ENCODE measurements at places on chromosomes 12 and 14.

- DNase-seq = no peak
Observed at GRCh38 chr12:6959058-6959804, 8.1 kb downstream of the PTPN6 start.

DNA sequence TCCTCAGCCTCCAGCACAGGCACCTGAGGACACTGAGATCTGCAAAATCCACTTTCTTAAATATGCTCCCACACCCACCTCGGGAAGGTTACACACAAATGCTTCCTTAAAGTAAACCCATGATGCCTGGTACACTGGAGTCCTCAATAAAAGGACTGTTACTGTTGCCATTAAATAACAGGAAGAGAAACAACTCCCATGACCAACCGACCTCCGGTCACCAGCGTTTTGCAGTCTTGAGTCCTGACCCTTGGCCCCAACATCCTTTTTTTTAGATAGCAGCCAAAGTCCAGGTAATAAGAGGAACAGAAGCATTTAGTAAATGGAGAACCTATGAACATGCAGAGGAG lies 42.4 kb downstream of the ITPK1 start:
- no peak for DNase-seq

- DNase-seq = no peak
Observed at GRCh38 chr12:107404981-107405380, 280.6 kb upstream of the PWP1 start.

GRCh38 chr14:96584199-96584906 lies 82.2 kb downstream of the PAPOLA start:
- no peak for DNase-seq

- DNase-seq = no peak
Observed at GRCh38 chr14:90455100-90455571, 58.3 kb downstream of the CALM1 start.

DNA sequence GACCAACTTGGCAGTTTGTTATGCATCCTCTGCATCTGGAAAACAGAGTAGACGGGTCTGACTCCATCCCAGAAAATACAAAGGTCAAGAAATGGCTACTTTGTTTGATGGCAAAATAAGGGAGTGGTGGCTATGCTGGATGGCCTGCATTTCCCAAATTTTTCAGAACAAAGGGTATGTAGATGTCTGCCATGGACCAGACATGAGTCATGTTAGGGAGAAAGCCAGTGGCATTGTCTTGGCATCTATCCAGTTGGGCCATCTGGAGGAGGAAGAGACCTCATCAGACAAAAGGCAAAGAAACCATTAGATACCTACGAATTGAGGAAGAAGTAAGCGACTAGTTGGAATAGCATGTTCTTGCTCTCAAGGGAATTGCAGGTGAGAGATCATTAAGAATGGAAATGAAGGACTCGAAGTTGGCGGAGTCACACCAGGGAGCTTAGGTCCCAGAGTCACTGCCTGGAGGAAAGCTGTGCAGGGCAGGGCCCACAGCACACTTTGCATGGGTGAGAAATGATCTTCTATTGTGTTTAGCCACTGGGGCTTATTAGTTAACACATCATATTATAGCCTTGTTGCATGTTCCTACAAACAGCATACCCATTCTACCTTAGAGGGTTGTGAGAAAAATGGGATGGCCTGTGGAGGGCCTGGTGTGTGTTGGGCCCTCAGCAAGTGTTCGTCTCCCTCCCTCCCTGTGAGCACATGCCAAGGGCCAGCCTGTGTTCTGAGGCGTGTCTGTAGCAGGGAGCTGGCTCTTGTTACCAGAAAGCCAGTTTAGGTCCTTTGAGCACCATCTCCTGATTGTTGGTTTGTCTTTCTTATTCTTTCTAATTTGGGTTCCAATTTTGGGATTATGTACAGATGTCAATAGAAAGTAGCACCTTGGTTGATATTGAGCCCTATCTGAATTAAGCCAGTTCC lies 119.4 kb downstream of the KTN1 start:
- DNase-seq = no peak

- DNase-seq = no peak
Observed at GRCh38 chr12:123530668-123531067, 2.9 kb downstream of the RILPL1 start.

DNA sequence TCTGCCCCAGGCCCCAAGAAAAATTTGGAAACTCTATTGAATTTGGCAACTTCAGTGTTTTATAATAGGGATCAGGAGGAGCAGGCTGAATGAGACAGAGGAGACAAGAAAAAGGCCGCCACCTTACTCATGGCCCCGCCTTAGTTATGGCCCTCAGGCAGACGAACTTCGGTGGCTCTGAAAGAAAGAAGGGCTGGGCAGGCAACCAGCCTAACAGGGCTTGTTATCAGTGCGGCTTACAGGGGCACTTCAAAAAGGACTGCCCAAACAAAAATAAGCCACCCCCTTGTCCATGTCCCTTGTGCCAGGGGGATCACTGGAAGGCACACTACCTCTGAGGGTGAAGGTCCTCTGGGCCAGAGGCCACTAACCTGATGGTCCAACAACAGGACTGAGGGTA lies 146.3 kb upstream of the ATF7IP start:
- DNase-seq = no peak

DNA sequence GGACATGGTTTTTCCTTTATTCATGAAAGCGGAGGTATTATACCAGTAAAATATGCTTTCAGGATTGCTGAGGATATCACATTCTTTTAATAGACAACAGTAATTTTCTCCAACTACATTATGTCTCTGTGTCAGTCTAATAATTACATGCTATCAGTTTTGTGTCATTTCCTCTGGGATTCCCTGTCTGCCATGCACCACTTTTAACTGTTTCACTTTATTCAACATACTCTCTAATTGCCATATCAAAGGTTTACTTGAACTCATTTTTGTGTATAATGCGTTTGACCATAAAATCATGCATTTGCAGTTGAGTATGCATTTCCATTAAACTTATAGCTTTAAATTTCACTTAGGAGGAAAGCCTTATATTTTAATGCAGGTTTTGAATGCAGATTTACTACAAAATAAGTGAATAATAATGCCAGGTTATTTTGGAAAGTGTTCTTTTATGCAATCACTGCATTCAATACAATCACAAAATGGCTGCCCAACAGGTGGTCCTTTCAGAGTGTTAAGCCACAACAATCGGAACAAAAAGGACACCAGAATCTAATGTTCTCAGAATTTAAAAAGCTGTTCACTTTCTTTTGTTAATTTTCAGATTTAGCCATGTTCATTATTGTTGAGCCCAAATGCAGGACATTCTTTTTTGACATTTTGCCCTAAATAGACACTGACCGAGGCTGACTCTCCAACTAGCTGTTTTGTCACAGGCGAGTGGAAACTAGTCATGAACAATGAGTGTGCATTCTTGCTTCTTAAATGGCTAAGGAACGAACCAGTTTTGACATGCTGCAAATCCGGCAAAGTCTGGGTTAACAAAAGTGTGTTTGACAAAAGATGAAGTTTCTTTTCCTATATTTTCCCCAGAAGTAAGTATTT lies 40.9 kb downstream of the MBIP start:
- DNase-seq = no peak

- DNase-seq = no peak
Observed at GRCh38 chr14:22996768-22997654, 12.9 kb downstream of the C14orf93 start.

GRCh38 chr12:740921-741320 lies 11.5 kb upstream of the WNK1 start:
- DNase-seq = no peak

DNA sequence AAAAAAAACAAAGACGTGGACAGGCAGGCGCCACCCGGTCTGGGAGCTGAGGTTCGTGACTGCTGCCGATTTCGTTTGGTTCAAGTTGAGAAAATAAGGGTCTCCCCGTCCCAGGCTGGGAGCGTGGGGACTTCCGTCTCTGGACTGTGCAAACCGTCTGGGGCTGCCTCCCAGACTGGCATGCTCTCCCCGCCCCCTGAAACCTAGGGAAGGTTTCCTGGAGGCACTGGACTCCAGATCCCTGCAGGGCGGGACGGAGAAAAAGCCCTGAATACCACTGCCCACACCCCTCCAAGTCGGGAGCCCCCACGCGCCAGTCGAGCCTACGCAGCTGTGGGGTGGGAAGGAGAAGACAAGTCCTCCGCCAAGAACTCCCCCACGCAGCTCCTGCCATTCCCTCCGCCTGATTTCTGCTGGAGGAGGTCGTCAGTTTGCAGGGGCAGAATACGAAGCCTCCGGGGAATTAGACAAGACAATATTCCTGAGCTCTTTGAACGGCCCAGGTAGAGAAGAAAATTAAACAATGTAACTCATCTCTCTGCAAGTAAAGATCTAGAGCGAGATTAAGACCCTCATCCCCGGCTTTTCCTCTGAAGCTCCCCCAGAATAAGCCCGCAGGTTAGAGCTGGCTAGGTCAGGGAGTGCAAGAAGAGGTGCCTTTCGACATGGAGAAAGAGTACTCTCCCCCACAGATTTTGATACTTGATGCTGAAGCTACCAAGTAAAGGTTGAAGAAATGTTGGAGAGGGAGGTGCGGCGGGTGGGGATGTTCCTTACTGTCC lies 10.4 kb upstream of the HOXC13 start:
- DNase-seq = no peak

- DNase-seq = no peak
Observed at GRCh38 chr14:41597647-41598046, 9.0 kb upstream of the LRFN5 start.

DNA sequence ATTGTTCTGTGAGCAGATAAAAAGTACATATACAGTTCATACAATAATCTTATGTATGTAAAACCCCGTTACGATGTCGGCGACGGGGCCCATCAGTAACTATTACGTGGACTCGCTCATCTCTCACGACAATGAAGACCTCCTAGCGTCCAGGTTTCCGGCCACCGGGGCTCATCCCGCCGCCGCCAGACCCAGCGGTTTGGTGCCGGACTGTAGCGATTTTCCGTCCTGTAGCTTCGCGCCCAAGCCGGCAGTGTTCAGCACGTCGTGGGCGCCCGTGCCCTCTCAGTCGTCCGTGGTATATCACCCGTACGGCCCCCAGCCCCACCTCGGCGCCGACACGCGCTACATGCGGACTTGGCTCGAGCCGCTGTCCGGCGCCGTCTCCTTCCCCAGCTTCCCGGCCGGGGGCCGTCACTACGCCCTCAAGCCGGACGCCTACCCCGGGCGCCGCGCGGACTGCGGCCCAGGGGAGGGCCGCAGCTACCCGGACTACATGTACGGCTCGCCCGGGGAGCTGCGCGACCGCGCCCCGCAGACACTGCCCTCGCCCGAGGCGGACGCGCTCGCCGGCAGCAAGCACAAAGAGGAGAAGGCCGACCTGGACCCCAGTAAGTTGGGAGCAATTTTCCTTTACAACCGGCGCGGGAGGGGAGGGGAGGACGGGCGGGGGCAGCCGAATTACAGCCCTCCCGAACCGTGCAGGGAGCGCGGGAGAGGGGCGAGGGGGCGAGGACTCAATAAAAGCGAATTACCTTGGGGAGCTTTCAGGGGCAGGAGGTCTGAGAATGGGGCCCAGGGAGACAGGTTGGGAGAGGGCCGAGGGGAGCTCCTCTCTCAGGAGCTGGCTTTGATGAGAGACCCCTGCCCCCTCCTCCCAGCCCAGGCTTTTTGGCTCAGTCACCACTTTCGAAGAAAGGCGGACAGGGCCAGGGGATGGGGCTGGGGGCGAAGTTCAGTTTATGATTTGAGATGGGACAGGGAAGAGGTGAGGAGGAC lies at the start of gene HOXC9:
TSS of gene HOXC9 (plus strand) at position 46 of the 999 bp plus-strand sequence. CDS start at position 74, 28 bp downstream.
- DNase-seq = no peak

- DNase-seq = no peak
Observed at GRCh38 chr12:120540445-120540844, 6.3 kb downstream of the RNF10 start.

- DNase-seq = no peak
Observed at GRCh38 chr12:115088995-115089841, 405.2 kb upstream of the TBX3 start.

DNA sequence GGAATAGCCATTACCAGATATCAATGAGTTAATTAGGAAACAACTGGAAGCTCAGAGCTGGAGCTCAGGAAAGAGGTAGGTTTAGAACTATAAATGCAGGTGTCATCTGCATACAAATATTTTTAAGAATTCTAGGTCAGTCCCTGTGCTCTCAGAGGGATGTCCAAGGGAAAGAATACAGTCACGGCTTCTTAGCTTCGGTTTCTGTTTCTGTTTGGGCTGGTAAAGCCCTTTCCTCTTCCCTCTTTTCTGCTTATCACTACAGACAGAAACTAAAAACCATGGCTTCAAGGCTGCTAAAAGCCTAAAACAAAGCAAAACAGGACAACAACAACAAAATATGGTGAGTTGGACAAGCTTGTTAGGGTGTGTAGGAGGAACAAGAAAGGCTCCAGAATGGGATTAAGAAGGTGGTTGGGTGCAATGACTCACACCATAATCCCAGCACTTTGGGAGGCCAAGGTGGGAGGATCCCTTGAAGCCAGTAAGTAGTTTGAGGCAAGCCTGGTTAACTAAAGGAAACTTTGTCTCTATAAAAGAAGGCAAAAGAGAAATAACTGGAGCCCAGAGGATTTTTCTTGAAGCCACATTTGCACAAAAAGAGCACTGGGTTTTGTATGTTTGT lies 113.0 kb downstream of the SEC23A start:
- DNase-seq = no peak

- DNase-seq = no peak
Observed at GRCh38 chr12:57844709-57845477, 1.6 kb downstream of the CTDSP2 start.

GRCh38 chr12:30878024-30878423 lies 48.5 kb upstream of the TSPAN11 start:
- no peak for DNase-seq

GRCh38 chr14:90091393-90091792 lies 29.6 kb downstream of the KCNK13 start:
- DNase-seq = no peak

GRCh38 chr14:75479770-75480600 lies 42.3 kb upstream of the BATF start:
- no peak for DNase-seq

DNA sequence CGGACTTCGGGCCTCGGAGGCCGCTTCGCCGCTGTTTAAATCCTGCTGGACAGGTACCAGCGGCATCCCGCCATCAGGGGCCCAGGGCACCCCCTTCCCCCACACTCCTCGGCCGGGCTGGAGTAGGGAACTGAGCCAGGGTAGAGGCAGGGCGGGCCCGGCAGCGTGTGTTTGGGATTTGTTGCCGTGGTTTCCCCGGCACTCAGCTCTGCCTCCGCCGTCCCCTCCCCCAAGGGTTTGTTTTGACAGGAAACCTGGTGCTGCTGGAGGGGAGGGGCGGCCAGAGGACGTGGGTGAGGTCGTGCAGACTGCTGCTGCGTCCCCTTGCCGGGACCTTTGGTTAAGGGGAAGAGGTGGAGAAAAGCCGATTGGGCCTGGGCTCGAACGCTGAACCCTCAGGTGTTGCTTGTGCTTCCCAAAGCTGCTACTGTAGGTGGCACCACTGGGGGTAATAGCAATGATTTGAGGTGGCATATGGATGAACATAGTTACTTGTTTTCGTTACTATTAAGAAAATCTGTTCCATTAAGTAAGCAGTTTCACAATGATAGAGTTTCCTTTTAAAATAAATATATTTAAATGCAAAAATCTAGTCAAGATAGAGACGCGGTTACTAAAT lies 778 bp downstream of the TCP11L2 start:
- DNase-seq = peak; percentile 37

- DNase-seq = peak; percentile 44
Observed at GRCh38 chr12:121579981-121580868, 598 bp downstream of the KDM2B start.

DNA sequence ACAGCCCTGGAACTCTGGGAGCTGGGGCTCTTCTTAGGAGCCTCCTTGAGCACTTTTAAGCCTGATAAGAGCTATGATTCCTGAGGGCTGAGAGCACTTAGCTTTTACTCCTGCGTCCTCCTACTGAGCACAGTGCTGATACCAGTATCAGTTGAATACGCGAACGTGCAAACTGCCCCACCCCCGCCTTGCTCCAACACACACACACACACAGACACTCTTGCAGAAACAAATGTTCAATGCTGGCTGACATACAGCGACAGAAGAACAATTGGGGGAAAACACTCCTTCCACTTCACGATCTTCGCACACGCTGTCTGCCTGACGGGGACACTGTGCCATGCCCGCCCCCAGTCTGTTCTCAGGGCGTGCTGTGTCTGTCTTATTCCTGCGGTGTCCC lies 57.2 kb upstream of the DLK1 start:
- no peak for DNase-seq

Data from stimulated activated CD4-positive, alpha-beta T cell treated with anti-CD3 and anti-CD28 coated beads, Interleukin-1b, Interleukin-23, amount 100 ng/mL, for 1 hour (primary cell).